ENCODE measurements at places on chromosomes 5 and 9.

DNA sequence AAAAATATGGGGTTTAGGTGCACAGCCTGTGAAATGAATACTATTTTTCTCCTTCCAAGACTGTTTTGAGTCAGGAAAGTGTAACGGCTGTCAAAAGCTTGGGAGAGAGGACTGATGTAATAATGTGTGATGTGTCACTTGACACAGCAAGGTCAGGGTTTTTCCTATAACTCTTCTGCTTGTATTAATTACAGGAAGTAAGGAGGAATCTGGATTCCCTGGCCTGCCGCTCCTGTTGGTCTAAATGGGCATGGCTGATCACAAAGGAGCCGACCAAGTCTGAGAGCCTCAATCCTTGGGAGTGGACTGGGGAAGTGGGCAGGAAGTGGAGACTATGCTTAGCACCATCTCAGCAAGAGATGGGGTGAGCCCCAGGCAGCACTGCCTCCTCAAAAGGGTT is 16.7 kb upstream of the SLC28A3 start:
- no peak for DNase-seq

- no peak for DNase-seq
Measured at GRCh38 chr5:93130624-93131490, 450.2 kb downstream of the NR2F1-AS1 start.

- DNase-seq, result no peak
Measured at GRCh38 chr9:68458918-68459317, 81.8 kb downstream of the TMEM252 start.

GRCh38 chr5:322942-323879 is 1.7 kb downstream of the AHRR start:
- DNase-seq, result no peak

GRCh38 chr5:172413601-172414171 is 40.6 kb downstream of the SH3PXD2B start:
- no peak for DNase-seq

- DNase-seq, result no peak
Measured at GRCh38 chr5:103145196-103145595, 25.1 kb downstream of the PPIP5K2 start.

DNA sequence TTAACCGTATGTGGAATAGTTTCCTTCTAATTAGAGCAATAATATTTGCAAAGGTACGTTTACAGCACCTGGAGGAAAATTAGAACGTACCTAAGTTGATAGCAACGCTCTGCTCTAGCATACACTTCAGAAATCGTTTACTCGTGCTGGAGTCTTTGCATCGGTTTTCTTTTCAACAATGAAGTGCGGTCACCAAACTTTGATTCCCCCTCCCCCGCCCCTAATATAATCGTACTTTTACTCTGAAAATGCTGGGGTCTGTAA is 506 bp downstream of the ADAMTS19 start:
- no peak for DNase-seq

- no peak for DNase-seq
Measured at GRCh38 chr5:93572608-93573353, 8.2 kb downstream of the NR2F1-AS1 start.

DNA sequence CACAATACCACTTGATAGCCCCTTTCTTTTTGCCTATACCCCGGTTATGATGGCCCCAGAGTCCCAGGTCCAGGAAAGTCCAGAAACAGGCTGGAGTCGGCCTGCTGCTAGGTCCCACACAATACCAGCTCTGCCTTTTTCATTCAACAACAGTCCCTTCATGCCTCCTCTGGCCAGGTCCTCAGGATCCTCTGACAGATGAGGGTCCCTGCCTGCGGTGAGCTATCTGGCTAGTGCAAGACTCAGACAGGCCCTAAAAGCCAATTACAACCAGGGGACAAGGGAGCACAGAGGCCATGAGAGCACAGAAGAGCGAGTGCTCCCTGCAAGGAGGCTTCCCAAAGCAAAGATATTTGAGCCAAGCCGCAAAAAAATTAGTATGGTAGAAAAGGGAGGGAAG is 84.8 kb upstream of the ZBTB43 start:
- no peak for DNase-seq

DNA sequence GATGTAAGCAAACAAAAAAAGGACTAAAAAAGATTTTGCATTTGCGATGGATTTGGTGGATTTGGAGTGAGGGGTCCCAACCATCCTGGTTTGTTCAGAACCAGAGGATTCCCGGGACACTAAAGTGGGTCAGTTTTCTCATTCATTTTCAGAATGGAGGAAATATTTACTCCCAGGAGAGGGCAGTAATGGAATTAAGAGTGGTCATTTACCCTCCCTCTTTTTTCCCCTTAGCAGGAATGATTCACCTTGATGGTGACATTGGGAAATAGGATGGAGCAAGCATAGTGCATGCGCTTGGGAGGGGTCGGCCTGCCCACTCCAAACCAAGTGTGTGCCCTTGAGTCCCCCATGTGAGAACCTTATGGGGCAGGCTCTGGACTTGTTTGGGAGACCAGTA is 164.2 kb upstream of the PUM3 start:
- no peak for DNase-seq

- DNase-seq, result no peak
Measured at GRCh38 chr9:134662143-134662876, 20.7 kb downstream of the COL5A1 start.

GRCh38 chr9:128389395-128390149 is 18.4 kb downstream of the URM1 start:
- no peak for DNase-seq

GRCh38 chr9:78296201-78296892 is 578 bp upstream of the PSAT1 start:
- DNase-seq, result no peak

DNA sequence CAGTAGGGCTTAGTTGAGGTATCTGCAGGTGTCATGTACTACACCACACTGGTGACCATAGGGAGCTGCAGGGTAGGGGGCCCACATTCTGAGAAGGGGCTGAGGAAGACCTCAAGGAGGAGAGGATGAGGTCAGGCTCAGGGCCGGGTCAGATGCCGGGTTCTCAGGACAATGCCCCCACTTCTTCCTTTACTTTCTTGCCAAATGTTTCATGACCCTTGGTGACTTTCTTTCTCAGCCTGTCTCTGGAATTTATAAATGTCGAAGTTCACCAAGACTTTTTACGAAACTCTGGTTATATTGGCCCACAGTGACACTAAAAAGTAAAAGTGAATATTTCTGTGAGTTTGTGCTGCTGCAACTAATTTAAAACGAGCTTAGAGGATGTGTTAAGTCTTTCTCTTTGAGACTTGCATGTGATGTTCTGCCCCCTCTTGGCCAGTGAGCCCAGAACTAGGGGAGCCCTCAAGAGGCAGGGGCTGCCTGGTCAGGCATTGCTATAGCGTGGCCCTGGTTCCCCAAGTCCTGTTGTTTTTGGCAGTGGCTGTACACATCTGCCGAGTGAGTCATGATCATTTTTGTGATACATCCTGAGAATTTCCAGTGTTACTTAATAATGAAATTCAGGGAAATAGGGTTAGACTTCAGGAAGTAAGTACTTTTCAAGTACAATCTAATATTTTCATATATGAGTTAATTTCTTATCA is 11.2 kb downstream of the ACO1 start:
- no peak for DNase-seq

DNA sequence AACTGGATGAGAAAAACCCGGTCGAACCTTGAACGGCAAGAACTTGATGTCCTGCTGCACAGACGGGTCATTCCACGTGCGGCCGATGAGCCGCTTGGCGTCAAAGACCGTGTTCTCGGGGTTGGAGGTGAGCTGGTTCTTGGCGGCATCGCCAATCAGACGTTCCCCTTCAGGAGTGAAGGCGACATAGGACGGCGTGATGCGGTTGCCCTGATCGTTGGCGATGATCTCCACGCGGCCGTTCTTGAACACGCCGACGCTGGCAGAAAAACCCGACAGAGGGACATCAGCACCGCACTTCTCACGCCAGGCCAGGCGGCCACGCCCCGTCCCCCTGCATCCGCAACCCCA is 519 bp downstream of the HSPA5 start:
- no peak for DNase-seq

DNA sequence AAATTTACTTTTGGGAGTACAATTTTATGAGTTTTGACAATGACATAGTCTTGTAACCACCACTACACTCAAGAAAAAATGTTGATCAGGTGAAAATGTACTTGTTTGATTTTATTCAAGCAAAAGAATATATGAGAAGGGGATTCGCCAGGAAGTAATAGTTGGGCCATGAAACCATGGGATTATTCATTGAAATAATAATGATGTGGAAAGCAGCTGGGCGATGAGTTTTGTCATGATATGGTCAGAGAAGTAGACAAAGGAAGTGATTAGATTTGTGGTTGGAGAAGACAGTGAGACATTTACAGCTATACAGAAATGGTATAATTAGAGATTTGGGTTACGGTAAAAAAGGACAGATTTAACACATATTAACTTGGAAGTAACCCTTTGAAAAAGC is 11.2 kb downstream of the HMGCR start:
- DNase-seq, result no peak

- no peak for DNase-seq
Measured at GRCh38 chr5:141843156-141843927, 34.9 kb downstream of the PCDH1 start.

DNA sequence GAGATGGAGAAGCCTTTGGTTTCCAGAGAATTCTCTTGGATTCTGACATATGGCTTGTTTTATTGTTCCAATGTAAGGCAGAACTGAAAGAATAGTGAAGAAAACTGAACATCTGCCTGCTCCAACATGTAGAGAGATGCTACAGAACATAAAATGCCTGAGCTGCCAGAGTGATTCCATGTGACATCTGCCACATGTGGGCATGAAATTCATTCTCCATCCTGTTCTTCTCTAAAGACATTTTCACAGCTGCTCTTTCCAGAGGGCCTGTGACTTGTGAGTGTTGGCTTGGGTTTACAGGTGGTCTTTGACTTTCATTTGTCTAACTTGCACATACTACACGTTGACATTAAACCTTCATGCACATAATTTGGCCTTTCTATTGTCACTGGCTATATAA is 33.7 kb upstream of the TXN start:
- DNase-seq, result no peak

DNA sequence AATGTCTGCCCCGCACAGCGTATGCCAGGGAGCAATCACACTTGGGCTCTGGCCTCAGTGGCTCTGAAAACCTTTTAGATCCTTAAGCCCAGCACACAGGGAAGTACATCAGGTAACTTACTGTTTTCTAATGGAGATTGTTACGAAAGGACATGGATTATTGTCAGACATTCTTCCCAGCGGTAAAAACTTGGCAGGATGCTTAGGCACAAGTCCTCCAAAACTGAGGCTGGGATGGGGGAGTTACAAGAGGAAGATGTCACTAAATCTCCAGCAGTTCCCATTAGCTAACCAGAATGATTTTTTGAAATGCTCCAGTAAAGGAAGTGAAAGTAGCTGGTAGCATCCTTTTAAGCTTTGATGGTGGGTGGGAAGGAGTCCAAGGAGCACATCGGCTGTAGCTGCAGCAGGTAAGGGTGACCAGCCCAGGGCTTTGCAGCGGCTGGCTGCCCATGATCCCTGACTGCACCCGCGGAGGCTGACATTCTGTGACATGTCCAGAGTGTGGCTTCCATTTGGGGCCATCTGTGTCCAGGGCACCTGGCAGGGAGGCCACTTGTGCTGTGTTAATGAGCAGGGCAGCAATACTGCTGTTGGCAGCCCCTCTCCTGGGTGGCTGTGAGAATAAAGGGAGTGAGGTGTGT is 165.8 kb downstream of the GADD45G start:
- DNase-seq, result no peak

DNA sequence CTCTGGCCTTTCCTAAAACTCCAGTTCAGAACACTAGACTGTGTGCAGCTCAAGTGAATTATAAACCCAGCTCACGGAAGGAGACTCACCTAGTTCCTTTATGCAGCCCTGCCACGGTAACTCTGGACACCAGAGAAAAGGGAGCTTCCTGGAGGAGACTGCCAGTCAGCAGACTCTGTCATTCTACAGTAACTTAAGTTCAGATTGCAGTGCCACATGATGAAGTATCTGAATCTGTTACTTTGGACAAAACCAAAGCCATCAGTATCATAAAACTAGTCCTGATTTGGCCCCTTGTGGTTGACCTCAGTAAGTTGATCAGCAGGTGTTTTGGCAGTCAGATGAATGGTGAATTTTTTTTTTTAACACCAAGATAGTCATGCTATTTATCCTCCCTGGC is 2.7 kb downstream of the MTRR start:
- DNase-seq, result no peak

GRCh38 chr5:107472620-107473064 is 198.1 kb downstream of the EFNA5 start:
- DNase-seq, result no peak

DNA sequence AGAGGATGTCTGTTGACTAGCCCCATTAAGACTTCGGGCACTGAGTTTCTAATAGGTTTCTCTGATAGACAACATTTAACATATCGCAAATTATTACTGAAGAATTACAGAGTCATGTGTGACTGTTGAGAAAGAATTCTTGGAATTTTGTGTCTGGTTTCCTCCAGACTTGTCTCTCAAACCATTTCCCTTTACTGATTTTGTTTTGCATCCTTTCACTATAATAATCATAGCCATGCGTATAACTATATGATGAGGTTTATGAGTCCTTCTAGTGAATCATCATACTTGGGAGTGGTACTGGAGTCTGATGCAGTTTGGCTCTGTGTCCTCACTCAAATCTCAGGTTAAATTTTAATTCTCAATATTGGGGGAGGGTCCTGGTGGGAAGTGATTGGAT is 27.0 kb downstream of the ZNF169 start:
- DNase-seq, result no peak

- no peak for DNase-seq
Measured at GRCh38 chr9:110919609-110920008, 118.7 kb downstream of the LPAR1 start.

DNA sequence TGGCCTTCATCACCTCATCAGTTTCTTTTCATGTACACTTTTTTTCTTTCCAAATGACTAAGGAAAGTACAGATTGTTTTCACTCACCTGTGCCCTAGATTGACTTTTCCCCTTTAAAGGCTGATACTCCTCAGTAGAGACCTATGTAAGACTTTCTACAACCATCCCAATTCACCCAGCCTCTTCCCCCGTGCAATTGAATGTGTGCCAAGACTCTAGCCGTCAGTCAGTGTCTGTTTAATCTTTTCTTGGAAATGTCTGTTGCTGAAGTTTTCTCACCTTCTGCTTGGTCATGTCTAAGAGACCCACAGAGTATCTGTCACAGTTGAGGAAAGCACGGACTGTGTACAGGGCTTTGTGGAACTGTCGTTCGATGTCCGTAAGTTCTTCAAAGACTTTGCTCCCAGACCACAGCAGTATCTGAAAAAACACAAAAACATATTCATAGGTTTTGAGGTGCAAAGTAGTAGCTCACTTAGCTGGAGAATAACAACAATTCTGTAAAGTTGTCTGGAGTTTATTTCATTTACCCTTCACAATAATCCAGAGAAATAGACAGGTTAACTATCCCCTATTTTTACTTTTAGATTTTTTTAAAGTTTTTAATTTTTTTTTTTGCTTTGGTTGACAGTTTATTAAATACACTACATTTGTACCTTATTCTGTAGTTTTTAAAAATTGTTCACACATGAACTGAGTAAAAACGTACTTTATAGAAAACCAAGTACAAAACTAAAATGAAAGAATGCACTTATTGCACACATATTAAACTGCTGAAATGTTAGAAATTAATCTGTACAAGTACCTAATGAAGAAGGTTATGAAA is 13.6 kb downstream of the PDE6A start:
- DNase-seq, result no peak

GRCh38 chr9:19281801-19282200 is 51.3 kb downstream of the DENND4C start:
- no peak for DNase-seq

- DNase-seq, result no peak
Measured at GRCh38 chr9:77588271-77588937, 59.7 kb downstream of the GNA14 start.
